ENCODE measurements at places on chromosomes 2 and 18.

GRCh38 chr2:9238591-9239326 lies 32.1 kb downstream of the ASAP2 start:
- DNase-seq = no peak

GRCh38 chr18:77676910-77677309 lies 427.3 kb downstream of the GALR1 start:
- DNase-seq = no peak

DNA sequence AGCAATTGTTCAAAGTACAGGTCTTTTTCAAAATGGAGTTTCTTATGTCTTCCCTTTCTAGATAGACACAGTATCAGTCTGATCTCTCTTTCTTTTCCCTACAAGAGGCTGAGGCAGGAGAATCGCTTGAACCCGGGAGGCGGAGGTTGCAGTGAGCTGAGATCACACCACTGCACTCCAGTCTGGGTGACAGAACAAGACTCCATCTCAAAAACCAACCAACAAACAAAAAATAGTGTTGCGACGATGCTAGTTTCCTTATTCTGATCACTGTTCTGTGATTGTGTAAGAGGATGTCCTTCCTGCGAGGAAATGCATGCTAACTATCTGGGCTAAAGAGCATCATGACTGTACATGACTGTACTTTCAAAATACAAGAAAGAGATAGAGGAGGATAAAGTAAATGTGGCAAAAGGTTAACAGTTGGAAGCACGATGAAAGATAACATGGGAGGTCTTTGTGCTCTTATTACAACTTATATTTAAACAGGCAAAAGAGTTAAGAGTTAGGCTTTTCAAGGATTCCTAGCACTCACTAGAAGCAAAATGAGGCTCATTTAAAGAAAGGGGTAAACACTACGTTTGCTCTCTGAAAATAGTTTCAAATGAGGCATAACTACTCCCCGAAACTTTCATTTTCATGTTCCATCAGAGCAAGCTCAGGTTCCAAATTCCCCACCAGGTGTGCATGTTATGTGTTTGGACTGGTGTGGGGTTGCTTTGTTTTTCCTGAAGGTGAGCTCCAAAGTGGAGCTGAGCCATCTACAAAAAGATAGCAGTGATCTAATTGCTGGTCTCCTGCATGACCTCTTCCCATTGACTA lies 23.8 kb downstream of the SOWAHC start:
- DNase-seq = no peak

- no peak for DNase-seq
Observed at GRCh38 chr2:190190507-190191162, 128.1 kb upstream of the MSTN start.

DNA sequence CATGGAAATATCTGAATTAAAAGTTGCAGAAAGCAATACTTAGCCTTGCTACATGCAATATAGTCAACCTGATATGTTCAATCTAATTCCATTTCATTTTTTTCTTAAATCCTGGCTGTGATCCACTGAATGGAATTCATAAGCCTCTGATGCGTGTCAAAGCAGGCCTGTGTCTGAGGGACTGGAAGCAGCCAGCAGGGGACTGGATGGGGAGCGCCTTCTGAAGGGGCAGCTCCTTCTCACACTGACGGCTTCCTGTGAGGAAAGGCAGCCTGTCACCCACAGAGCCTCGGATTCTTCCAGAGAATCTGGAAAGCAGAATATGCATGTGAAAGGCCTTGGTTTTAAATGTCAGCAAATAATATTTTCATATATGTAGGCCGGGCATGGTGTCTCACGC lies 73.5 kb downstream of the KCNF1 start:
- DNase-seq = no peak

GRCh38 chr2:237423891-237424290 lies 9.9 kb upstream of the COL6A3 start:
- no peak for DNase-seq

DNA sequence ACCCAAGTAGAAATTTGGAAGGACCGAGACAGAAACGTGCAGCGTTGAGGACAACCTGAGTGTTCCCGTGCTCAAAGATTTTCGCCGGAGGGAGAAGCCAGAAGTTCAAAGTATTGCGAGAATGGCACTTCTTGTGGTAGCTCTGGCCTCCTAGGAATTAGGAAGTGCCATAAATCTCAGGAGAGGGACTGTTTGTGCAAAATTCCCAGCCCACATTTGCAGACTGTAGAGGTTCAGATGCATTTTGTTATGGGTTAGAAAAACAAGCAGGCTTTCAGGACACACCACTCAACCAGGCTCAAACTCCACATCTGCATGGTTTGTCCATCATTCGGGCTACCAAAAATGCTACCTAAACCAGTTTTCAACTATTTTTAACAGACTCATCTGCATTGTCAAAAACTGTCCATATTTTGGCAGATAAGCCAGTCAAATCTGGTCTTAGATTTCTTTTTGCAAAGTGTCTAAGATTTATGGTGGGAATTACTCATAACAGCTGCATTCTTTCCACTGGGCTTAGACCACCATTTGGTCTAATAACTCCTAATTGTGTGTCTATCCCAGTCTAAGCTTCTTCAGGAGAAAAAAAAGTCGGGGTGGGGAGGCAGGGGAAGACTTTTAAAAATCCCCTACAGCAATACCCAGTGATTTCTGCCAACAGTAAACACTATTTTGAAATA lies 422.9 kb downstream of the ARHGAP15 start:
- DNase-seq = no peak

DNA sequence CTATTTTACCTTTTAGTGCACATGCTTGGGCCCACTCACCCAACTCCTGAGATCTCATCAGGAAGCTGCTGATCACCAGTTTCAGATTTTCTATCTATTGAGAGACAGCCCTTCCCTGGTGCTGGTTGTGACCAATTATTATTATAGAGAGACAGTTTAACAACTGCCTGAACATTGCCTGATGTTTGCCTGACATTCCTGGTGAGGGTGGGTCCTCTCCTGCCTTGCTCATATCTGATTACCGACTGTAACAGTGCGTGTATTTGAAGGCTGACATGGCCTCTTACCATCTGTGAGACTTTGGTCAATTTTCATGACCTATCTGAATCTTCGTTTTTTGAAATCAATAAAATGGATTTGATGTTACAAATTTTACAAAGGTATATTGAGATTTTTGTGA lies 39.0 kb downstream of the FAM171B start:
- no peak for DNase-seq

DNA sequence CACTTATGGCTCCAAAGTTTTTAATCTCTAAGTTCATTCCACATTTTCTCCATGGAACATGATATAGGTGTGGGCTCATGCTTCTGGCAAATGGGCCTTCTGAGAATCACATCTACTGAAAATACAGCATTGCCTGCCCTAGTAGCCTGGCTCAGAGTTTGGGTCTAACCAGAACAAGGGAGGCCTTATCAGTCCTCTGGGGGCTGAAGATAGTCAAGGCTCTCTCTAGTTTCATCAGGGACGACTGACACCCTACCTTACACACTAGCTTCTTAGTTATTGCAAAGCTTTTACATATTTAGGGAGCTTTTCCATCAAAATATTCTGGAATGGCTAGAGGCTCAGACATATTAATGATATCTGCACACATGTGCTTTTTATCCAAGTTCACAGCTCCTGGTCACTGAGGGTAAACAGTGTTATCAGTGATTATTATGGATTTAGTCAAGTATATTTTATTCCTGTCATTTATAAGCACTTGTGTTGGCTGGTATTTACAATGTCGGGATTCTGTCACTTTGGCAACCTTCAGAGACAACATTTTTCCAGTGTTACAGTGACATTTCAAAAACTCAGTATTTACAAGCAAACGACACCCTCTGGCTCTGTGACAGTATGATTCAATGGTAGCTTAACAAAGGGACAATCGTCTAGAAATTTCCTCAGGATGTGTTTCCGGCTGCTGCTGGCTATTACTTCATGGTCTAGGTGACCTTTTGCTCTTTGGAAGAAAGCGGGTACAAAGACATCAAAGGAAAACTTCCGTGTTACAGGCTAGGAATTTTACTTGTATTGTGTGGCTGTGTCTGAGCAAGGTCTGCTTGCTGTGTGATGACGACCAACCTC lies 200.6 kb downstream of the TCF4 start:
- DNase-seq = no peak

DNA sequence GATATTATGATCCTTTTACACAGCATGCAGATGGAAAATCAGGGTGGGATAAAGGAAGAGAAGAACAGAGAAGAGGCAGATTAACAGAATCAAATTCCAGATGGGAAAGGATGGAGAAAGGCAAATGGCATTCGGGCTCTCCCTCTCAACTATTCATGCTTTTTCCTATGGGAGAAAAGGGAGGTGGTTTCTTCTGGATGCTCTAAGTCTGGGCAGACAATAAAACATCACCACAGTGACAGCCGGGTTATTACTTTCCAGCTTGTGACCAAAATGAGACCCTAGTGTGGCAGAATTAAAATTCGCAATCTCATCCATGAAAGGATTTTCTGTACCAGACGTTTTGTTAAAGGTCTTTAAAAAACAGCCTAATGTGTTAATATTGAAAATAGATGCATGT lies 440.7 kb downstream of the RND3 start:
- DNase-seq = no peak
